ENCODE measurements at places on chromosomes 4 and X.

GRCh38 chrX:133151336-133151735, 54.4 kb upstream of the USP26 start:
- DNase-seq, result no peak

DNA sequence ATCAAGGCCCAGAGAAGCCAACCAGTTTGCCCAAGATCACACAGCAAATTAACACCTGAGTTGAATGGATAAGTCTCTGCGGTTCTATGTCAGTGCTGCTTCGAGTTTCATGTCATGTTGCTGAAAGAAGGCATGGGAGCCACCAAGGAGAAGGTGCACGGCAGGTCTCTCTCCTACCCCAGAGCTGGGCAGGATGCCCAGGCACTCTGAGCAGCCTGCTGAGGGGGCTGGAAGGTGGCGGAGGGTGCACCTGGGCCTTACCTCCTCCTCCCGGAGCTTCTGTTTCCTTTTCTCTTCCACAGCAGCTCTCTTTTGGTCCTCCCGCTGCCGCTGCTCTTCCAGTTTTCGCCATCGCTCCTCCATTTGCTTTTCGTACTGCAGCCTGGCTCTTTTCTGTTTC, 53.6 kb downstream of the MAP7D2 start:
- no peak for DNase-seq

DNA sequence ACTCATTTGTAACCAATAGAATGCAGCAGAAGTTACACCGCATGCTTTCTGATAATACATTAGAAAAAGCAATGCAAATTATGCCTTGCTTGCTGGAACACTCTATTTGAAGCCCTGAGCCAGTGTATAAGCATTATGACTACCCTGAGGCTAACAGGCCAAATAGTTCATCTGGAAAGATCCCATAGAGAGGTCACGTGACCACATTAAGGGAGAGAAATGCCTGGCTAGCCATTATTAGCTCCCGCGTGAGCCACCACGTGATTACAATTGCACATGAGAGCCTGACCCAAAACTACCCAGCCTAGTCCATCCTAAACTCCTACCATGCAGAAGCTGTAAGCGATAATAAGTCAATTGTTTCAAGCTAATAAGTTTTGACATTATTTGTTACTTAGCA, 472.9 kb upstream of the GALNTL6 start:
- DNase-seq, result no peak

DNA sequence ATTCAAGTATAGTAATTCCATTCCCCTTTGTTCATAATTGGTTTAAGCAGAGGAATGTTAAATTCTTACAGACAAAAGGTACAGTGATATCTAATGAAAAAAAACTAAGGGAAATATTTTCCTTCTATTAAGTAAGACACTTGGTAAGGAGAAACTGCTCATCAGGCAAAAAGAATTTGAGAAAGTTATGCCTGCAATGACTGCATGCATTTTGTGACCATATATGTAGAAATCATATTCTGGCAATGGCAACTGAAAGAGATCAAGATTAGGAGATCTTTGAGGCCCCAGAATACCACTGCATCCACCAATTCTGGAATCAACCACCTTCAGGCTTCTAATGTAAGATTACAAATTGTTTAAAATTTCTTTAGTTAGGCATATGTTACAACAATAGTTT, 364.8 kb downstream of the PCDH10 start:
- no peak for DNase-seq

DNA sequence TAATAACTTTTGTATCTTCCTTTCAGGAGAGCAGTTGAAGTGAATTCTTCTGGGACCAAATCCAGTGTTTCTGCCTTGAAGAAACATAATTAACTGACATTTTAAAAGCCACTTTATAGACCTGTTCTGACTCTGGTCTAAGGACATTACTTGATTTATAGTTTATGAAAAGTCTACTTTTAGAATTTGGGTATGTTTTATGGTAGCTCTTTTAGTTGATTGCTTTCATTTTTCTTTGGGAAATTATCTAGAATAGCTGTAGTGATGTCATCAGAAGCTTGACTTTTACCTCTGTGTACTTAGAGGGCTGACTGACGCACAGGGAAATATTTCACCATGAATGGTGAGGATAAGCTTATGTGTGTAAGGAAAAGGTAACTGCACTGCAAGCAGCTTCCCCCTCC, 131.8 kb upstream of the LIMCH1 start:
- no peak for DNase-seq

DNA sequence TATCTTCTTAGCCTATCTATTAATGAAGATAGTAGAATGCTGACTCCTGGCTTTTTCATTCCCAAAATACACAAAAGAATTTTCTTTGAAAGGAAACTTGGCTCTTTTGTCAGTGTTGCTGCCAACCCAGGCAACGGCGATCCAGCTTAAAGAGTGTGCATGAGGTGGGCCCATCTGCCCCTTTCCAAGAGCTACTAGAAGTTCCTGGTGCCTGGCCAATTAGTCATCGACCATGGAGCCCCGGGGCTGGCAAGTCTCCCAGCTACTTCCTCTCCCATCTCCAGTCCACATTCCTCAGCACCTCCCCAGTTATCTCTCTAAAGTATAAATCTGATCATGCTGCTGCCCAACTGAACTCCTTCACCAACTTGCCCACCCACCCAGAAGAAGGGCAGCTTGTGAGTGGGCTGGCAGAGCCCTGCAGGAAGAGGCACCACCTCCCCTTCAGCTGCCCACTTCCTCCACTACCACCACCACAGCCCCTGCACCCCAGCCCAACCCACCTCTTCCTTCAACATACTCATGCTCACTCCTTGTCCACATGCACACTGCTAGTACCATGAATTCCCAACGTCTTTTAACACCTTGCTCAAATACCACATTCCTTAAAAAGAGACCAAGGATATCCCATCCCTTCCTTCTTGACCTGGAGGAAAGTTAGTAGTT, 158.2 kb upstream of the MAP3K15 start:
- DNase-seq, result no peak

- no peak for DNase-seq
These were observed 41.3 kb downstream of the MAGEB17 start for GRCh38 chrX:16208601-16209000.

DNA sequence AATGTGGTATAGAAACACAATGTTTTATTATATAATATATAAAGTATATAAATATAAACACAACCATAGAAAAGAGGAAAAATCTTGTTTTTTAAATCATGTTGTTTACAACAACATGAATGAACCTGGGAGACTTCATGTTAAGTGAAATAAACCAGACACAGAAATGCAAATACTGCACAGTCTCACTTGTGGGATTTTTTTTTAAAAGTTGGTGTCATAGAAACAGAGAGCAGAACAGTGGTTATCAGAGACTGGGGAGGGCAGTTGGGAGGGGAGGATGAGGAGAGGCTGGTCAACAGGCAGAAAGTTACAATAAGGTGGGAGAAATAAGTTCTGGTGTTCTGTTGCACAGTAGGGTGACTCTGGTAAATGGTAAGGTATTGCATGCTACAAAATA, 57.1 kb downstream of the FREM3 start:
- no peak for DNase-seq

GRCh38 chr4:139024686-139025085, 9.1 kb downstream of the NOCT start:
- no peak for DNase-seq

- no peak for DNase-seq
These were observed 35.0 kb downstream of the QDPR start for GRCh38 chr4:17476853-17477252.

- DNase-seq, result no peak
These were observed 64.3 kb downstream of the CPZ start for GRCh38 chr4:8656711-8657380.

All from cerebellar nuclear complex (tissue), 1 donor.